ENCODE measurements at places on chromosomes 12 and 14.

- DNase-seq = no peak
Observed at GRCh38 chr14:71606064-71606463, 326.2 kb upstream of the RGS6 start.

DNA sequence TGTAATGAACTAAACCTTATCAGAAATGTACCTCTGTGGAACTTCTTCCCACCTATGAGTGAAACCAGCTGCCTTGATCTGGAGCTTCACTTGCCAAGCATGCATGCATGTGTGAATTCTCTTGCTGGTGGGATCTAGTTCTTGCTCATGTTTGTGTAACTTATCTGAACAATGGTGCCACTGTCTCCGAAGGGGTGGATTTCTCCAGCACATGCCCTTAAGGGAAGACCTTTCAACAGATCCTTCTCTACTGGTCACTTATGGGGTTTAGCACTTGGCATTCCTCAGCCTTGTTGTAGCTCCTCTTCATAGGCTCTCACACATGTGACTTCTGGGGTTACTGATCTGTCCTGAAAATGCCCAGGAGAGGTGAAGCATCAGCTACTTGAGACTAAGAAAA, 25.0 kb downstream of the SMOC1 start:
- DNase-seq = no peak

DNA sequence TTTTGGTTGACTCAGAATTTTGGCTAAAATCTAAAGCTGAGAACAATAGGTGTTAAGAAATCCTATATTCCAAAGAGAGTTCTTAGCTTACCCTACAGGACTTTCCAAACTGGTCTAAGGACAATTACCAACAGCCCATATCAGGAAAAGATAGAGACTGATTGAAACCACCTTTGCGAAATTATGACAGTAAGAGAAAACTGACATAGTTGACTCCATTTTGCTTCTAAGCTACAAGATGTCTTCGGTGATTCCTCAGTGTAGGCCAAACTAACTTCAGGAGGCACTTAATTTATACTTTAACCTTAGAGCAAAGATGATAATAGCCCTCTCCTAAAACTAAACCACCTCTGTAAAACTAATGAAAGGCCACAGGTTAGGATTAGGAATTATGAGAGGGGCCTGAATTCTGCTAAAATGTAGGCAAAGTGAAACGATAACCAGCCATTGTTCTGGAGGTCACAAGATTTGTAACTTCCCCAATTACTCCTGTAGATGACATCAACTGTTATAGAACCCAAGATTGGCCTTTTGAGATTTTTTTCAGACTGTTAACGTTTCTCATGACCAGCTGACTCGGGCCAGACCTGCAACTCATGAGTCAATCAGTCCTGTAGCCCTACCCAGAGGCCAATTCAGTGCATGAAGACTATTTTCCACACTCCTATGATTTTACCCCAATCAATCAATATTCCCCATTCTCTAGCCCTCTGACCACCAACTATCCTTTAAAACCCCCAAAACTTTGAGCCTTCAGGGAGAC, 43.0 kb downstream of the KLRG1 start:
- no peak for DNase-seq

- no peak for DNase-seq
Observed at GRCh38 chr14:44945264-44945663, 16.5 kb downstream of the KLHL28 start.

GRCh38 chr14:96484399-96484798, 17.8 kb upstream of the PAPOLA start:
- DNase-seq = no peak

DNA sequence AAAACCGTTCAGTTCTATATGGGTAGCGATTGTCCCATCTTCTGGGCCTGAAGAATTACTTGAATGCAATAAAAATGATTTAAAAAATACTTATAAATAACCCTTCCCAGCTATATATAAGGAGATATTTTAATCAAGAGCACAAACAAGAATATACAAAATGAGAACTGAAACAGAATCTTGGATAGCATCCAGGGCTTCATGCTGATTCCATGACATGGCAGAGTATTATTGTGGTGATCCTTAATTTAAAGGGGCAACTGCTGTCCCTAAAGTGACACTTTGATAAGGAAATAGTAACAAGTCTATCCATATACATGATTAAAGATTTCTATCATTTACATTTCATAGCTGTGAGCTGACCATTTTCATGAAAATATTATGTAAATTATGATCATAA, 18.8 kb downstream of the WBP11 start:
- no peak for DNase-seq

- no peak for DNase-seq
Observed at GRCh38 chr12:1273051-1273450, 282.0 kb downstream of the ERC1 start.

DNA sequence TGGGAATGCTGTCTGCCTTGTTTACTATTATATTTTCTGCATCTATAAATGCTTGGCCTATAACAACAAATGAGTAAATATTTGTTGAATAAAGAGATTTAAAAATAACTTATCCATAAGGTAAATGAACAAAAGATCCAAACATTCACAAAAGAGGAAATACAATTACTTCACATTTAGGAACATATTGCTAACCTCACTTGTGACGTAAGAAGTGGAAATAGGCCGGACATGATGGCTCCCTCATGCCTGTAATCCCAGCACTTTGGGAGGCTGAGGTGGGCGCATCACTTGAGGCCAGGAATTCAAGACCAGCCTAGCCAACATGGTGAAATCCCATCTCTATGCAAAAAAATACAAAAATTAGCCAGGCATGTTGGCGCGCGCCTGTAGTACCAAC, 25.7 kb upstream of the CKAP4 start:
- DNase-seq = no peak
